ENCODE measurements at places on chromosomes 7 and 10.

GRCh38 chr7:117098457-117098856 lies 145.2 kb downstream of the ST7 start:
- DNase-seq = no peak

DNA sequence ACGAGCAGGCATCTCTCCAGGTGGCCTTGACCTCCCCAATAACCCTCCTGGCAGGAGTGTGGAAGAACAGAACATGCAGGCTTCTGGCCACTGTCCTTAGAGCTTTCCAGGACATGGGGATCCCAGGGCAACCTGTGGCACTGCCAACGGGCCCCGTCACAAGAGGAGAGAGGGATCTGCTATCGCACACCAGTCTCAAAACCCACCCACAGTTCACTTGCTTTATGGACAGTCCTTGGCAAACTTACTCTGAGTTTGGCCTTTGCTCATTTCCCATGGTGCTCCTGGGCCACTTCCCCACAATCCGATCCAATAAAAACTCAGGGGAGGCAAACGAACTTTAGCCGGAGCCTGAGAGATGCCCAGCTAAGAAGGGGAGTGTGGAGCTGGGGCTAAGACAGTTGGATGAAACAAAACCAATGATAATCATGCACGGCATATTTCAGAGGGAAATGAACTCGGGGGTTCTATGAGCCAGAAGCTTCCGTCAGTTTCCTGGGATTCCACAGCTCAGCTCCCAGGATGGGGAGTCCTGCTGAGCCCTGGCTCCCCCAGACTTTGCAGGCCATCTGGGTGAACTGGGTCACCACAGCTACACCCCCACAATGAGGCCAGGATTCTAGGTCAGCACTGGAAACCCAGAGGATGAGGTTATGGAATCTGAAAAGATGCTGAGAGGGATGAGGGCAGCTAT lies 158.4 kb downstream of the NEURL1 start:
- no peak for DNase-seq

DNA sequence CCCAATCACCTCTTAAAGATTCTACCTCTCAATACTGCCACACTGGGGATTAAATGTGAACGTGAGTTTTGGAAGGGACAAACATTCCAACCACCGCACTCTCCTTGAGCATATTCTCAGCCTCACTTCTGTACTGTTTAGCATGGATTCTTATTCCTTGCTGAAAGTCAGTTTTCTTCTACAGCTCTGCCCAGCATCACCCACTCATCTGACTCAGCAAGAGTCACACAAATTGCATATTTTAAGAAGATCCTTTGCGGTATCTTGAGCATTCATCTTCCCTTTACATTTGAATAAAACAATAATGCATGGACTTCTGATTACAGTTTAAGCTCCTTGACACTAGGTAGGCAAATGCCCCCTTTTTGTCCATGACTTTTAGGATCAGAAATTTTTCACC lies 251.6 kb upstream of the MKLN1 start:
- no peak for DNase-seq

DNA sequence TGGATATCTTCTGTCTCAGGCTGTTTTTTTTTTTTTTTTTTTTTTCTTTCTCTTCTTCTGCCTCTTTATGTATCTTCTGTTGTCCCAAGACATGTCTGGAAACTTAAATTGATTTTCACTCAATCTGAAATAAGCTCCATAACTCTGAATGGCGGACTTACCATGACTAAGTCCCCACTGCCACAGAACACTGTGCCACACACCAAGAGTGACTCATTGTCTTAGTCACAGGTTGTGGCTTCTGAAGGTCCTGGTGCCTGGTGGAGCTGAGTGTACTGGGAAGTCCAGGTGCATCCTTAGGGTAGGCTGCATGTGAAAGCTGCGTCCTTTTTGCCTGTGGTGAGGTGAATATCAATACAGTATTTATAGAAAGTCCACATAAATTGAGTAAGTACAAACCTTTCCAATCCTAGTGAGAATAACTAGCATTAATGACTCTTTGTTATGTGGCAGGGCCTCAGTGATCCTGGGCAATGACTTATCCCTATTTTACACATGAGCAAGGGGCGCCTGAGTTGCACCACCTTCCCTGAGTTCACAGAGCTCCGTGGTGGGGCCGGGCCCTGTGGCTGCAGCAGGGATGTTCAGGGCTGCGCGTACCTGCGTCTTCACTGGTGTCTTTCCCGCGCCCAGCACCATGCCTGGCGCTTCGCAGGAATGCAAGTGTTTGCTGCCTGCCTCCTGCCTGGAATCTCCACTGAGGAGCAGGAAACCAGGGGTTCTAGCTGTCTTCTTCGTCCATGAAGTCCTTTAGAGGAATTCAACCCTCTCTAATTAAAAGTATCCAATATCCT lies 4.3 kb downstream of the PFKP start:
- no peak for DNase-seq

- DNase-seq = no peak
Observed at GRCh38 chr7:153930696-153931095, 121.5 kb upstream of the DPP6 start.

GRCh38 chr7:154480817-154481216 lies 428.6 kb downstream of the DPP6 start:
- no peak for DNase-seq

DNA sequence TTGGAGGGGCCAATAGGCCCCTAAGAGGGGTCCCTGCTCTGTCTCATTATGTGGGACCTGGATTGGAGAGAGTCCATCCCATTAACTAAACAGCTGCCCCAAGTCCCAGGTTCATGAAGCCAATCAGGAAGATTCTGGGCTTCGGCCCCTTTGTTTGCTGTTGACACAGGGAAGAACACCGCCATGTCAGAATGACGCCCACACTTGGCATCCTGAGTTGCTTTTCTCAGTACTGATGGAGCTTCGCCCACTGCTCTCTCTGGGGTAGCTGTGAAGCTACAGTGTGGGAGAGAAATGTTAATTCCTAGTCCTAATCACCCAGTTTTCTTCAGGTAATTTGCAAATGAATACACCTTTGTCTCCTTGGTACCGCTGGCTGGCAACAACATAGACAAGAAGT lies 264.7 kb downstream of the GLRX3 start:
- no peak for DNase-seq
